ENCODE measurements at places on chromosomes 16 and 17.

- DNase-seq = no peak
Measured at GRCh38 chr16:20303012-20303411, 24.3 kb downstream of the GP2 start.

DNA sequence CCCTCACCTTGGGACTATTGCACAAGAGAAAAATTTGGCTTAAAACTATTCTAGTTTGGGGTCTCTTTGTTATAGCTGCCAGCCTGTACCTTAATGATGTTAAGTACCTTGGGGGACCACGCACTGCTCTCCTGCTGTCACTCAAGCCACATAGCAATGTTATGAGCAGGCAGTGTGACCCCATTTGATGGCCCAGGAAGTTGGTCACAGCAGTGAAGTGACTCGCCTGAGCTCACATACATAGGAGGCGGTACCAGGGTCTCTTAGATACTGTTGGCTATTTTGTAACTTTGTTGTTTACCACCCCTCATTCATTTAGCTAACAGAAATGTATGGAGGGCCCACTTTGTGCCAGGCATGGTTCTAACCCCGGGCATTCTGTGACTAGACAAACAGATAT is 16.4 kb downstream of the KCNG4 start:
- no peak for DNase-seq

DNA sequence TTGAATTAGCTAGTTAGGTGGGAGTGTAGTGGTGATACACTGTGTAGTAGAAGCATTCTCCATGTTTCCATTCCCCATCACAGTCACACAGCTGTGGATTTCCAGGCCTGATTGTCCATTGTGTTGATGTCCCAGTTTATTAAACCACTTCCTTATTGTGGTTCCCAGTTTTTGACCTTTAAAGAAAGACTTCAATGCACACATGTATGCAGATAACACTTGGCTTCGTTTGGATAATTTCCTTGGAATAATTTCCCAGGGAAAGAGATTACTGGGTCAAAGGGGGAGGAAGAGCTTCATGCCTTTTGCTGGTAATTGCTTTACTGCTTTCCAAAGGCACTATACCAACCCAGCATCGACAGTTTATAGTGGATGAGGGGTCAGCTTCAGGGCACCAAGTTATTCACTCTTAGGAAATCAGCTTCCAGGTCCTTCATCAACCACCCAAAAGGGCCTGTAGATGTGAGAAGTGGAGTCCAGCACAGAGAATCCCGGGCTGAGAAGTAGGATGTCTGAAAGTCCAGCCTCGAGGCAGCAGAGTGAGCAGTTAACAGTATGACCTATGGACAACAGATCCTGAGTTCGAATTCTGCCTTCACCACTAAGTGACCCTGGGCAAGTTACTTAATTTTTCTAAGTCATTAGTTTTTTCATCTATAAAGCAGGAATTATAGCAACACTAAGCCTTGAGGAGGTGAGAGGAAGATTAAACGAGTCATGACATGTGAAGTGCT is 31.3 kb upstream of the TNS4 start:
- no peak for DNase-seq

DNA sequence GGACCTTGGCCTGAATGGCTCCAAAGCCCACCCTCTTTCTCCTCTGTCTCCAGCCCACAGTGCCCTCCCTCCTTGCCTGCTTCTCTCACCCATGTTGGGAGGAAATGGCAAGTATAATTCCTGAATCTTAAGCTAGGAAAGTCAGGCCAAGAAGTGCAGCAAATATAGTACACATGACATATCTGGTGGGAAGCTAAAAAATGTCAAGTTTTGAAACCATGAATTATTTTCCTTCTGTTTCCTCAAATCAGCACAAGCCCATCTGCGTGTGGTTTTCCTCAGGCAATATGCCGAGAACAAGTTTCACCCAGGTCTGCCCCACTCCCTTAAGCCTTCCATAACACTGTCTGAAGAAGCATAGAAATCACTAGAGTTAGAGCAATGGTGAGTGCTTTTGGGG is 502.8 kb upstream of the CDH11 start:
- no peak for DNase-seq

DNA sequence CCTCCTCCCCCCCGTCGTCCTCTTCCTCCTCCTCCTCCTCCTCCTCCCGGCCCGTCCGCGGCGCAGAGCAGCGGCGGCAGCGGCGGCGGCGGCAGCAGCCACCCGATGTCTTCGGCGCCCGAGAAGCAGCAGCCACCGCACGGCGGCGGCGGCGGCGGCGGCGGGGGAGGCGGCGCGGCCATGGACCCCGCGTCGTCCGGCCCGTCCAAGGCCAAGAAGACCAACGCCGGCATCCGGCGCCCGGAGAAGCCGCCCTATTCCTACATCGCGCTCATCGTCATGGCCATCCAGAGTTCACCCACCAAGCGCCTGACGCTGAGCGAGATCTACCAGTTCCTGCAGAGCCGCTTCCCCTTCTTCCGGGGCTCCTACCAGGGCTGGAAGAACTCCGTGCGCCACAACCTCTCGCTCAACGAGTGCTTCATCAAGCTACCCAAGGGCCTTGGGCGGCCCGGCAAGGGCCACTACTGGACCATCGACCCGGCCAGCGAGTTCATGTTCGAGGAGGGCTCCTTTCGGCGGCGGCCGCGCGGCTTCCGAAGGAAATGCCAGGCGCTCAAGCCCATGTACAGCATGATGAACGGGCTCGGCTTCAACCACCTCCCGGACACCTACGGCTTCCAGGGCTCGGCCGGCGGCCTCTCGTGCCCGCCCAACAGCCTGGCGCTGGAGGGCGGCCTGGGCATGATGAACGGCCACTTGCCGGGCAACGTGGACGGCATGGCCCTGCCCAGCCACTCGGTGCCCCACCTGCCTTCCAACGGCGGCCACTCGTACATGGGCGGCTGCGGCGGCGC is at the start of gene FOXF1:
Gene FOXF1, plus strand, starts transcription at position 63 of the 797 bp plus-strand sequence. Its CDS starts 43 bp downstream, at position 106.
- DNase-seq = no peak

GRCh38 chr16:53043986-53044601 is 8.6 kb downstream of the CHD9NB start:
- DNase-seq = no peak

DNA sequence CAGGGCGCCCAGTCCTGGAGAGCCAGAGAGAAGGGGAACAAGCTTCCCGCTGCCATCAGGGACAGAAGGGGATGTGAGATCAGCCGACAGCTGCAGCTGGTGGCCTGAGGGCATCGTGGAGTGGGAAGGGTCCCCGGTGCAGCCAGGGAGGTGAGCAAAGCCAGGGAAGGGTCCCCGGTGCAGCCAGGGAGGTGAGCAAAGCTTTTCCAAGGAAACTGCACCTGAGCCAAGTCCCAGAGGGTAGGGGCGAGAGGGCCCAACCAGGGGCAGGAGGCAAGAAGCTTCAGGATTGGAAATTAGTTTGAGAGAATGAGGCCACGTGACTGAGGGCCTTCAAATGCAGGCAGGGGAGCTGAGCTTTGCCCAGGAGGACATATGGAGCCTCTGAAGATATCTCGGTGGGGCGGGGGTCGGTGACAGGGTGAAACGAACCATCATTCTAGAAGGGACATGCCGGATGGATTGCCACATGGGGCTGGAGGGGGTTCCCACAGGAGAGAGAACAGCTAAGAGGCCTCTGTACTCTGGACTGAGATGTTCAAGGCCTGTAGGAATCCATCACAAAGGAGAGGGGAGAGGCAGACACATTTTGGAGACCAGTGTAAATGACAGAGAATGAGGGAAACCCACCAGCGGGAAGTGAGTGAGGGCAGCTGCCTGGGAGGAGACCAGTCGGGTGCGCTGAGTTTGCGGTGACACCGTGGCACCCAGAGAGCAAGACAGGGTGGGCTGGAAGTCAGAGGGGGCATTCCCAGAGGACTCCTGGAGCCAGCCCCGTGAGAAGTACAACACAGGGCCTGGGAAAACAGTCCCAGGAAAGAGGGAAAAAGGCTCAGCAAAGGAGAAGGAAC is 31.4 kb upstream of the RPH3AL start:
- no peak for DNase-seq

GRCh38 chr16:63283721-63284120 is 1247.5 kb upstream of the CDH8 start:
- no peak for DNase-seq

- DNase-seq = no peak
Measured at GRCh38 chr16:50124769-50125168, 28.3 kb upstream of the TENT4B start.

- no peak for DNase-seq
Measured at GRCh38 chr16:49918257-49918656, 62.3 kb upstream of the ZNF423 start.

- DNase-seq = peak; percentile 75
Measured at GRCh38 chr17:50871364-50871763, 5.2 kb upstream of the TOB1 start.

DNA sequence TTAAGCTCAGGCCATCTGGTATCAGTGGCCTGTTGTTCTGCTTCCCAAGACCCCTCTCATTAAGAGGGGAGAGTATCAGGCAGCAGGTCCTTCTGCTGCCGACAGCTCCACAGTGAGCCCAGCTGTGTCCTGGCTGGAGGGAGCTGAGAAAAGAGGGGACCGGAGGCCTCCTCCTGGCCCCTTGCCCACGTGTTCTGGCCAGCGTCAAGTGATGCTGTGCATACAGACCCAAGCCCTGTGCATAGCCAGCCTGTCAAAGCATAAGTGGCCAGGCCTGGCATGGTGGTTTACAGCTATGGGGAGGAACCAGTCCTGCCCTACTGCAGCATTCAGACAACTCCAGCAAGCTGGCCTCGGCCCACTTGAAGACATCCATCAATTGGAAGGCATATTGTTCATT is 48.0 kb downstream of the ABCC6 start:
- DNase-seq = no peak

DNA sequence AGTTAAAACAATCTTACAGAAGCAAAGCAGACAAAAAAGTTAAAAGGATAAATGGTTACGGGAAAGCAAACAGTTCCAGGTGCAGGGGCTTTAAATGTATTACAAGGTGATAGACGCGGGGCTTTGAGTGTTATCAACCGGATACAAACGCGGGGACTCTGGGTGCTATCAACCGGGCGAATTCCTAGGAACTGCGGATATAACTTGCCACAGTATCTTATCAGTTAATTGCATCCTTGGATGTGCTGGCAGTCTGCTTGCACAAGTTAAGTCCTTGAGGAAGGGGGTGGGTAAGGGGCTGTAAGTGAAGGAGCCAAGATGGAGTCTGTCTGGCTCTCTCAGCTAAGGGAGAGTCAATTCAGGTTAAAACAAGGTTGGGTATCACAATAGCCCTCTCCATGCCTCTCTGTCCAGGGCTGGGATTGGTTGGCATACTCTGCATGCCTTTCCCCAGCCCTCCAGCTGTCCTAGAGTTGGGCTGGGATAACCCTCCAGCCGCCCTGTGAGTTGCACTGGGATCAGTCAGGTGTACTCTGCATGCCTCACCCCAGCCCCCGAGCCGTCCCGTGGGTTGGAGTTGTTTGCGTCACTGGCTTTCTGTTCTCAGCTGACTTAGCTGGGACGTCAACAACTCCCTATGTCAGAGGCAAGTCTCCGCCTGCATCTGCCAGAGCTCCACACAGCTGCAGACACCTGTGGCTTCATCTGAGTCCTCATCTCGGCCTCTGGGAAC is 40.9 kb downstream of the TMEM235 start:
- DNase-seq = peak; percentile 59

- no peak for DNase-seq
Measured at GRCh38 chr17:65542610-65543009, 18.8 kb downstream of the AXIN2 start.

- no peak for DNase-seq
Measured at GRCh38 chr16:18013863-18014262, 322.7 kb downstream of the NPIPA8 start.

- DNase-seq = no peak
Measured at GRCh38 chr16:75228143-75228976, 9.6 kb downstream of the CTRB1 start.

DNA sequence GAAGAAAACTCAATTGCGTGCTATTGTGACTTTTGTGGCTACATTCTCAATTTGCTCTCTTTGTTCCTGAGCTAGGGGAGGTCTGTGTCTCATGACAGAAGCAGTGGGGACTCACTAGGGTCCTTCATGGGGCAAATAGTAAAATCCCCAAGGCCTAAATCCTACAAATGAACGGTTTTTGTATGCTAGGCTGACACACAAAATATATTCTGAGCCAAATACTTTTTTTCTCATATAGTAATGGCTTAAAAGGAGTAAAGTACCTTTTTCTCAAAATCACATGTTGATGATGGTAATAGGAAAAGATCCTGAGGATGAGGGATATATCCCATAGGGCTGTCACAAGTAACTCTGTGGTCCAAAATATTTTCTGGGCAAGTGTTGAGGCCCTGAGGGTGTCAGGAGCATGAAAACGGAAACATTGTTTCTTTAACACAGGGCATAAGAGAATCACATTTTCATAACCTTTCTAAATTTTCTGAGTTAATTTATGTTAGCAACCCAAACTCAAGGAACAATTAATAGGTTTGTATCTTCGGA is 77.5 kb upstream of the CNTNAP4 start:
- DNase-seq = no peak

DNA sequence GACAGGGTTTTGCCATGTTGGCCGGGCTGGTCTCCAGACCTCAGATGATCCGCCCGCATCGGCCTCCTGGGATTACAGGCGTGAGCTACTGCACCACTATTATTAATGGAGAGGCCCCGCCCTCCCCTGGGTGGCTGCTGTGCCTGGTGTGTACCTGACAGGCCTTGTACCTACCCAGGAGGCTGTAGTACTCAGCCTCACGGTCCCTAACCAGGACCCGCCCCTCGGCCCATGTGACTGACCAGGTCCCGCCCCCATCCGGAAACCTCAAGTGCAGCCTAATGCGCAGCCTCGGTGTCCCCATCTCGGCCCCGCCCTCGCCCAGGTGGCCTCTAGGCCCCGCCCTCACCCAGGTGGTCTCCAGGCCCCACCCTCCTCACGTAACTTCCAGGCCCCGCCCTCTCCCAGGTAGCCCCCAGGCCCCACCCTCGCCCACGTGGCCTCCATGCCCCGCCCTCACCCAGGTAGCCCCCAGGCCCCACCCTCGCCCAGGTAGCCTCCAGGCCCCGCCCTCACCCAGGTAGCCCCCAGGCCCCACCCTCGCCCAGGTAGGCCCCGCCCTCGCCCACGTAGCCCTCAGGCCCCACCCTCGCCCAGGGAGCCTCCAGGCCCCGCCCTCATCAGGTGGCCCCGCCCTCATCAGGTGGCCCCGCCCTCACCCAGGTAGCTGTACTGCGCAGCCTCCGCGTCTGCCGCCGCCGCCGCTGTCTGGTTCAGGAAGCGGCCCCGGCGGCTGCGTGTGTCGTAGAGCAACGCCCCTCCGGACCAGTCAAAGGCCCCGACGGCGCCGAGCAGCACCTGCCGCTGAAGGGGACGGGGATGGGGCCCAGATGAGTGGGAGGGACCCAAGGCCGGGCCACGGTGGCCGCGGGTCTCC is 31.0 kb downstream of the HASPIN start:
- DNase-seq = peak; percentile 86

DNA sequence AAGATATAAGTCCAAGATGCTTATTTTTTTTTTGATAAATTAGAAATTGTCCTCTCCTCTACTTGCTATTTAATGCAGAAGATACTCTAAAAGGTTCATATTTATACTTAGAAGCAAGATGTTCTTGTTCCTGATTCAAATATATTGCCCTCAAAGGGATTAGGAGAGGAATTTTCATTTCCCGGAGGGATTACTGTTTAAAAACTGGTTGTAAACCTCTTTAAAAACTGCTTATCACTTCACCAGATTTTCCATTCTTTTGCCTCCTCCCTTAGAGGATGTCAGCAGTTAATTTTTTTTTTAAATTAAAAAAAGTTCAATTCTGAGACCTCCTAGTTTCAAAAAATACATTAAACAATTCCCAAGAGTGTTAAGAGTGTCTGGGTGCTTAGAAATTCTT is 2.8 kb downstream of the TENT4B start:
- no peak for DNase-seq
